Activated CD4-positive, CD25-positive, alpha-beta regulatory T cell treated with anti-CD3 and anti-CD28 coated beads, Interleukin-2, amount 50 U/mL, for 24 hours (primary cell): ENCODE measurements at places on chromosomes 1 and 21.
A peak's percentile ranks its signal among the peaks of the same experiment; 100 is the strongest.

DNA sequence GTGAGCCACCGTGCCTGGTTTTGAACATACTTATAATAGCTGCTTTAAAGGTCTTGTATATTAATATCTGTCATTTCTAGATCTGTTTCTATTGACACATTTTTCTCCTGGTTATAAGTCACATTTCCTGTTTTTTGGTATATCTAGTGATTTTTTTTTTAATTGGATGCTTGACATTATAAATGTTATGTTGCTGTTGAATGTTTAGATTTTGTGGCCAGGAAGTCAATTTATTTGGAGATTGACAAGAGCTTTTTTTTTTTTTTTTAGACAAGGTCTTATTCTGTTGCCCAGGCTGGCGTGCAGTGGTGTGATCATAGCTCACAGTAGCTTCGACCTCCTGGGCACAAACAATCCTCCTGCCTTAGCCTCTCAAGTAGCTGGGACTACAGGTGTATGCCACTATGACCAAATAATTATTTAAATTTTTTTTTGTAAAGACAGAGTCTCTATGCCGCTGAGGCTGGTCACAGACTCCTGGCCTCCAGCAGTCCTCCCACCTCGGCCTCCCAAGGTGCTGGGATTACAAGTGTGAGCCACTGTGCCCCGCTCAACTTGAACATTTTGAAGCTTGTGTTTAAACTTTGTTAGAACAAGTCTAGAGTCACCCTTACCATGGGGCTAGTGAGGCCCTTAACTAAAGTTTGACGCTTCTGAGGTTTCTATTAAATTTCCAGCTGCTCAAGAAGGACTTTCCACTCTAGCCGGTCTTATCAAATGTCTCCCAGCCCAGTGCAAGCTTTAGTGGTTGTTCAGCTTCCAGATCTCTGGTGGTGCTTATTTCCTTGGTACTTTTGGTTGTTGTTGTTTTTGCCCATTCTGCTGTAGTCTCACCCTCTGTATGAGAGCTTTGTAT, 8.6 kb upstream of the CHI3L2 start:
- no peak for ATAC-seq

GRCh38 chr1:28229996-28230395, 2.8 kb downstream of the DNAJC8 start:
- no peak for ATAC-seq

DNA sequence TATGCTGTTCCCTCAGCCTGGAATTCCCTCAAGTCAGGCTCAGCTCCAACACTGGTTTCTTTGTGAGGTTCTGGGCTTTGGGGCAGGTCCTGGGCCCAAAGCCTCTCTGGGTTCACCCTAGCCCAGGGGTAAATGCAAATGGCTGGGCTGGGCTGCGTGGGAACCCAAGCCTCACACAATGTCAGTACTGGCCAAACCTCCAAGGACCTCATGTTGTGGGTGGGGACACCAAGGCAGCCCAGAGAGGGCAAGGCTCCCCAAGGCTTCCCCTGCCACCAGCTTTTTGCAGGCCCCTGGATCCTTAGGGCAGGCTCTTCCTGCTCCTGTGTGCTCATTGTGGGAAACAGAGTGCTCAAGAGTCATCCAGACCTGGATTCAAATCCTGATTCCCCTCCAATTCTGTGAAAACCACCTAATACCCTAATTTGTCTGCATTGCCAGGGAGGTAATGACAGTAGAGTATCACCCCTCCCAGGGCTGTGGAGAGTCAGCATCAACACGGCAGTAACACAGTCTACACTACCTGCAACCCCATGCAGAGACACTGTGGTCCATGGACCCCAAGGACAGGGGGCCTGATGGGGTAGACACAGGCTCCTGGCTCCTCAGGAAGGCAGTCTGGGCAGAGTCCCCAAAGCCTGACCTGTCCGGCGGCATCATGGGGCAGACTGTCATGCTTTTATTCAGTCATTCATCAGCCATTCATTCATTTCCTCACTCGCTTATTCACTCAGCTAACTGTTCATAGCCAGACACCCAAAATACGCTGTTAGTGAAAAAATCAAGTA, 85.7 kb downstream of the DMRTB1 start:
- no peak for ATAC-seq

GRCh38 chr1:201447903-201448871, 20.8 kb downstream of the PHLDA3 start:
- peak; percentile 76 for ATAC-seq

DNA sequence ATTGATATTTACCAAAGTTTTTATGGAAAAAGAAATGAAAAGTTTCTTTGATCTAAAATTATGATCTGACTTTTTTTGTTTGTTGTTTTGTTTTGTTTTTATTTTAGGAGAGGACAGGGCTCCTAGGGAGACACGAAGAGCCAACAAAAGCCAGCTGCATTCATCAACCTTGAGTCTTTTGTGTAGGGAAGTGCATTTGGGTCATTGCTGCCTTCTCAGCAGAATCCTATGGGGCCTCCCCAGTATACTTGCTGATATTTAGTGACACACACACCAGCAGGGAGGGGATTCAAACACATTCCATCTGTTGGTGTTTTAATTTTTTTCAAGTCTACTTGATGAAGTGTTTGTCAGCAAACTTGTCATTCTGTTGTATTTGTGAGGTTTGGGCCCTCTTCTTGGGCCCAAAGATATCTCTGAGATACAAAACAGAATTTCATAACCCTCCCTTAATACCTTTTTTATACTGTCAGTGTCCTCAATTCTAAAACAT, 203.5 kb downstream of the NTNG1 start:
- no peak for ATAC-seq

- ATAC-seq, result no peak
Measured at GRCh38 chr21:16309250-16309971, 579.6 kb downstream of the USP25 start.

DNA sequence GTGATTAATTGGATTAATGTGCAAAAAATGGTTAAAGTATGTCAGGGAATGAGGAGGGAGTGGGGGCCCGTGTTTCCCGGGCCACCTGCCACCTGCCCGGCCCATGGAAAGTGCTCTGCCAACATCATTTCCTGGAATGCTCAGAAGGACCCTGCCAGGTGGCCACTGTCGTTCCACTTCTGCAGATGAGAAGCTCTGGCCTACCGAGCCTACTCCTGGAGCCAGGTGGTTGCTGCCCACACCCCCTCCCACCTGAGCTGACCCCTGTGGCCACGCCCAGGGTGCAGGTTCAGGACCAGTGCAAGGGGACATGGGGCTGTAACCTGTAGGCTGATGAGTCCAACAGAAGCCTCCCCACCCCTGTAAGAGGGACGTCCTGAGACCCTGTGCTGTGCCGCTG, 99.7 kb downstream of the PRDM16 start:
- ATAC-seq, result no peak

GRCh38 chr1:44405798-44406736, 1.0 kb downstream of the RNF220 start:
- ATAC-seq, result peak; percentile 50

DNA sequence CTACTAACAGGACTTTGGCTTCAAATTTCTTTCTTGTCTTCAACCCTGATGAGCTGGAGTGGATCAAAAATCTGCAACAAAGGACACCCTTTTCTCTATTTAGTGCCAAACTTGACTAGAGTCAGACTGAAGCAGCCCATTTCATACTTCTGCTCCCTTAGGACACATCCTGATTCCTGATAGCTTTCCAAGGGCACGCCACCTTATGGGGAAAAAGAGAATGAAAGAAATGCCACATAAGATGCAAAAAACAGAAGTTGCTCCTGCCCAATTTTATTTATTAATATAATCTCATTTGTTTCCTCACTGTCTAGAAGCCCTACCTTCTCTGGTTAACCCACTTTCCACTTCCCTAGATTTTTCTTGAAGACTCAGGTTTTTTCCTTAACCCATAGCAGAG, 72.7 kb upstream of the NBPF4 start:
- ATAC-seq, result no peak

GRCh38 chr1:229370601-229371021, 27.8 kb upstream of the CCSAP start:
- no peak for ATAC-seq

DNA sequence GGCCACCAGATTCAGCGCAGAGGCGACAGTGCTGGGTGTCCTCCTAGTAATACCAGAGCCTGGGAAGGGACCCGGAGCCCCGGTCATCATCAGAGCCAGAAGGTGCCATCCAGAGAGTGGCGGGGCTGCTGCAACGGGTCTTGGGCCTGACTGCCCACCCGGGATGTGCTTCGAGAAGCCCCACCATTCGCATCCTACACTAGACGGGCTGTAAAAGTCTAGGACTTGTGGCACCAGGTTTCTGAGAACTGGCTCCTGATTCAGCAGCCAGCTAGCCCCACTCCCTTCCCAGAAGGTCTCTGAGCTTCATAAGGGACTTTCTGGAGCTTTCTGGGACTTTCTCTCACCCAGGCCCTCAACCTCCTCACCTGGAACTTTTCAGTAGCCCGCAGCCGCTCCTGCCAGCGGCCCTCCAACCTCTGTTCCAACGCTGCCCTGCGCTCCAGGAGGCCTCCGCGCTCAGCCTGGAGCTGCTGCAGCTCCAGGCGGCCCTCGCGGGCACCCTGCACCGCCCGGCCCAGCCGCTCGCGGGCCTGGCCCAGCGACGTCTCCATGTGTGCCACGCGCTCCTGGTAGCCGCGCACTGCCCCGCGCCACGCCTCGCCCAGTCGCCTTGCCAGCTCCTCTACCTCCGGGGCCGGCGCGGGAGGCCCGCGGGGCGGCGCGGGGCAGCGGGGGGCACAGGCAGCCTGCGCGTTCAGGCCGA, 940 bp downstream of the NES start:
- ATAC-seq, result no peak

GRCh38 chr1:175864183-175864582, 120.8 kb upstream of the TNR start:
- no peak for ATAC-seq

- ATAC-seq, result no peak
Measured at GRCh38 chr1:170623171-170623570, 40.8 kb upstream of the PRRX1 start.

- no peak for ATAC-seq
Measured at GRCh38 chr1:156162430-156163037, 9.1 kb downstream of the SEMA4A start.

GRCh38 chr21:38469642-38470041, 28.6 kb downstream of the ERG start:
- no peak for ATAC-seq

DNA sequence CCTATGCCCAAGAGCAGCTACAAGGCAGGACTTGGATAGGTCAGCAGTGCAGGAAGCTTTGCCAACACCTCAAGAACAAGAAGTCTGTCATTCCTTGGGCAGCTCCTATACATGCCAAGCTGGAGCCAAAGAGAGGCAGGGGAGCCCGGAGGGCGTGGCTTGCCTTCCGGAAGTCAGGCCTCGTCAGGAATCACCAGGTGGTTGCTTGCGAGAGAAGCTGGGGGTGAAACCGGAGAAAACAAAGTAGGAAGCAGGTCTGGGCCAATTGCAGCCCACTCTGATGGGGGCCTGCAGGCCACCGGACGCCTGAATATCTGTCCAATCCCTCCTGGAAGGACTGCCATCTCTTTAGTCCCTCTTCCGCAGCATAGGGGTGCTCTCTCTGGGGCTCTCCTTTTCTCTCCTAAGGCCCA, 794 bp upstream of the FAM76A start:
- ATAC-seq, result no peak

GRCh38 chr1:185317886-185318310, 855 bp upstream of the IVNS1ABP start:
- peak; percentile 51 for ATAC-seq

DNA sequence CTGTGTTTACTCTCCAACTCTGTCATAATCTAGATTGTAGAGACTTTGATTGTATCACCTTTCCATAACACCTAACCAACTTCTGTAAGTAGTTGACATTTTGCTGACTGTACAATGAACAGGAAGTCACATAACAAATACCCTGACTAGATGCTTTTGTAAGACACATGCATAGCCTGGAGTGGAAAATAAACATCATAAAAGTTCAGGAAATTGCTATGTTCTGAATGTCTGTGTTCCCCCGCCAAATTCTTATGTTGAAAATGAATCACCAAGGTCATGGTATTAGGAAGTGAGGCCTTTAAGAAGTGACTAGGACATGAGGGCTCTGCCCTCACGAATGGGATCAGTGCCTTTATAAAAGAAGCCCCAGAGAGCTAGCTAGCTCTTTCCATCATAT, 40.4 kb upstream of the ZSWIM5 start:
- peak; percentile 92 for ATAC-seq

DNA sequence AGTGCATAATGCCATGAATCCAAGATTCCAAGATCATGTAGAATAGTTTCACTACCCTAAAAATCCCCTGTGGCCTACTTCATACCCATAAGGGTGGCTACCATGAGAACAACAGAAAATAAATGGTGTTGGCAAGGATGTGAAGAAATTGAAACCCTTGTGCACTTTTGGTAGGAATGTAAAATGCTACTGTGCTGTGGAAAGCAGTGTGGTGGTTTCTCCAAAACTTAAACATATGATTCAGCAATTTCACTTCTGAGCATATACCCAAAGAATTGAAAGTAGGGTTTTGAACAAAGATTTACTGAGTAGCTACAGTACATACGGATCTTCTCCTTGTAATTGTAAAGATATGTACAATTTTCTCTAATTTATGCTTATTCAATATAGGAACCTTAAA, 16.0 kb downstream of the FNBP1L start:
- ATAC-seq, result no peak

DNA sequence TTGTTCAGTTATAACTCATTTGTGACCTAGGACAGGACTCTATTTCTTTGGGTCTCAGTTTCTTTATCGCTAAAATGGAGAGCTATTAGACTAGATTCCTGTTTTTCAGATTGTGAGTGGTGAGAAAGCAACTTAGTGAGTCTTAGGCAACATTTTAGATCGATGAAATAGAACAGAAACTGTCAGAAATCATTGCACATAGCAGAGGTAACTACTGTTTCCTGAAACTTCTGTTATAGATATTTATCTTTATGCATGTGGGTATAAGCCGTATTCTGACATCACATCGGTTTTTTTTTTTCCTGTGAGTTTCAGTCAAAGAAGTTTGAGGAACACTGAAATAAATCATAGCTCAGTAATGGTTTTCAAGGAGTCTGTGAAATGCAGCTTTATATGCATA, 42.1 kb upstream of the DNAJC6 start:
- ATAC-seq, result no peak

- ATAC-seq, result no peak
Measured at GRCh38 chr1:29323636-29324035, 87.3 kb downstream of the PTPRU start.

DNA sequence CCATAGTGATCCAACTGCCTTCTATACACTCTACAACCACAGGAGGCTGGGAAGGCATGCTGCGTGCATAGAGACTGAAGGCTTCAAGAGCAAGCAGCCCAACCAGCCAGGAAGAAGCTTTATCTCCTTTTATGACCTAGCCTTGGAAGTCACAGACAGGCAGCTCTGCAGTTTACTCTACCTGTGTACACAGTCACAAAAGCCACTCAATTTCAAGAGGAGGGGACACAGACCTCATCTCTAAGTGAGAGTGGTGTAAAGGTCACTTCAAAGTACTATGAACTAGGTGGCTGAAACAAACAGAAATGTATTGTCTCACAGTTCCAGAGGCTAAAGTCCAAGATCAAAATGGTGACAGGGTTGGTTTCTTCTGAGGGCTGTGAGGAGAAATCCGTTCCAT, 69.6 kb upstream of the GJB5 start:
- ATAC-seq, result no peak

GRCh38 chr1:238985312-238985711, 401.1 kb upstream of the CHRM3 start:
- ATAC-seq, result no peak

GRCh38 chr1:45647248-45648021, 23.6 kb upstream of the CCDC17 start:
- ATAC-seq, result no peak
